ENCODE measurements at places on chromosomes 4 and X. TPM values are rescaled to one million over a fixed set of nuclear protein-coding genes. Genes with fewer than 3 reads are reported as not detected.

NLGN3 gene
- total RNA-seq = 1.6 TPM

- no peak for DNase-seq
Observed at GRCh38 chrX:20394451-20394850, 127.7 kb upstream of the RPS6KA3 start.

GRCh38 chr4:6840062-6840976 is 57.8 kb downstream of the KIAA0232 start:
- no peak for DNase-seq

MUC7 gene
- total RNA-seq = not detected

DNA sequence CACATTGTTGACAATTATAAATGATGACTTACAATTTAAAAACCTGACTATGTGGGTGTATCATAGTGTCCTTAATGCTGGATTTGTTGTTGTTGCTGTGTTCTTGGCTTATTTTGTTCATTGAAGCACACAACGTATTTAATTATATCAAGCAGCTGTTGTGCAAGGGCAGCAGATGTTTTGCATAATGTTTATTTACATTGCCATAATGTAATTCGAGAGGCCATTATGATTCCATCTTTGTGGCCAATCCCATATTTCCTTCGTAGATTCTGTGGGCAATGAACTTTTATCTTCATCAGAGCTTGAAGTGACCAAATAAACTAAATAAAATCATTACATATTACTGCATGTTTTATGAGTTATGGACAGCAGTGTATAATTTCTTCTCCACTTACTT is 422.6 kb upstream of the GALNTL6 start:
- DNase-seq = no peak

DNA sequence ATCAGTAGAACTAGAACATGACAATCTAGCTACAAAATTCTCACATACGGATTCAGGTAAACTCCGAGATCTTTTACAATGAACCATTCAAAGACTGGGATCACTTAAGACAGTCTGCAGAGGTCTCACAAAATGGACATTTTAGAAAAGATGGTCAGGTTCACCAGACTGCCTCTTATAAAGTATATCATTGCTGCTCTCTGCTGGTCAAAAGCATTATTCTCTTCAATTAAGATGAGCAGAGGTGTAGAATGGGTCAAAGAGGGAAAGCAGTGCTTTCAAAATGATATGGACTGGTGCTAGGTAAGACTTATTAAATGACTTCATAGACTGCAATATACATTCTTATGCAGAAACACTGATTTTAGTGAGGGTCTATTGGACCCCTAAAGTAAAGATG is 434.7 kb downstream of the PACRGL start:
- DNase-seq = no peak

LAGE3 gene
- 48.5 TPM for total RNA-seq

SH2D1A gene
- total RNA-seq = 76.1 TPM

GRCh38 chr4:24105327-24106038 is 215.6 kb upstream of the PPARGC1A start:
- no peak for DNase-seq

- DNase-seq = no peak
Observed at GRCh38 chrX:103727115-103727514, 16.4 kb downstream of the TMEM31 start.

DNA sequence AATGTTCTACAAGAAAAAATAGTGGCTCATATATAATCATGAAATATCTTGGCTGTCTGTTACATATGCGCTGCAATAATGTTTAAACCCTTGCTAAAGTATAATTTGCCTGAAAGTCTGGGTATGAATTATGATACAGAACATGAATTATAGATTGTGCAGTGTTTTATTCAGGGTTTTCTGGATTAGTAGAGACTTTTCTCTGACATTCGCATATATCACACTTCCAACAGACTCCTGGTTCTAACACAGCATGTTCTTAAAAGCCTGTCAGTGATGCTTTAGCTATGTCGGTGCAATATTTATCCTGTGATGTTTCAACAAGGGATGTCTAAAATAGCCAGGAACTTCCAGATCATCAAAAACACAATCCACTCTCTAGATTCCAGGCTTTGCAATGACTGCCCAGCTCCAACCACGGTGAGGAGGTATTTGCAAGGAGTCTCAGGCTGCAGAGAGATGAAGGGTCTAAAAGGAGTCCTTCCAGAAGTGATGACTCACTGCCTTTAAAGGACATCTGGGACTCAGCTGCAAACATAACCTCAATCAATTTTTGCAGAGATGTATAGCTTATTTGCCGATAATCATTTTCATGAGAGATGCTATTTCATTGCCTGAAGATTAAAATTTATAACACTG is 69.4 kb downstream of the RWDD4 start:
- no peak for DNase-seq

- no peak for DNase-seq
Observed at GRCh38 chrX:50920132-50920531, 9.6 kb downstream of the BMP15 start.

GRCh38 chr4:158274636-158275035 is 64.3 kb downstream of the TMEM144 start:
- DNase-seq = no peak

Measured in natural killer cell treated with Interleukin-12 subunit alpha and Interleukin-12 subunit beta and Interleukin-15 and Interleukin-18, amount 100 ng/mL, for 72 hours (primary cell).